ENCODE measurements at places on chromosomes 13 and 19. TPM values are rescaled to one million over a fixed set of nuclear protein-coding genes. Genes with fewer than 3 reads are reported as not detected.
A peak's percentile ranks its signal among the peaks of the same experiment; 100 is the strongest.

DNA sequence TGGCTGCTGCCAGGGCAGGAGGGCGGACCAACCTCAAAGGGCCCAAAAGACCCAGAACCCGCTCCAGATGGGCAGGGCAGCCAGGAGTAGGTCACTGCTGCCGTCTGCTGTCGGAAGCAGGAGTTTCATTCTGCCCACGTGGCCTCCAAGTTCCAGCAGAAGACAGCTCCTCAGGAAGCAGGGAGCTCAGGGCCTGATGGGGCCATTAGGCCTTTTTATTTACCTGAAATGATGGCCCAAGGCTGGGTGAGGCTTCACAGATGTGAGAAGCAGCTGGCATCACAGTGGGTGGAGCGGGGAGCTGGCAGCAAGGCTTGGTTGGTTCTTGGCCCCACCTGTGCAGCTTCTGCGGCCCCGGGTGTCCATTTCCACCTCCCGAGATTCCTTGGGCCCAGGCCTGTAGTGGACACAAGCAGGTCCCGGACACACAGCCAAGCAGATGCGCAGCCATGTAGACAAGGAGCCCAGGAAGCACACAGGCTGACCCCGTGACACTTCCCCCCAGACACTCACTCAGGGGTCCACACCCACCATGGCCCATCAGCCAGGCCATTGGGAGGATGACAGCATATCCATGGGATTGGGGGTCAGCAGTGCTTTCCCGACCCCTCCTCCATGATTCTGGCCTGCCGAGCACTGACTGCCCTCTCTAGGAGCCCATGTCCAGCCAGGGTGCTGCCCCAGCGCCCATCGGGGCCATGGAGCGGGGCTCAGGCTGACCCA is 26.4 kb downstream of the C13orf46 start:
- peaks cover 1% of the 10 kb centered on the region for H3K36me3 ChIP-seq
- H3K4me1 ChIP-seq = peaks cover 8% of the 10 kb centered on the region
- H3K27me3 ChIP-seq = no peaks in the 10 kb centered on the region
- no peak overlapping the region for H3K4me3 ChIP-seq
- peak; percentile 64 for DNase-seq

DNA sequence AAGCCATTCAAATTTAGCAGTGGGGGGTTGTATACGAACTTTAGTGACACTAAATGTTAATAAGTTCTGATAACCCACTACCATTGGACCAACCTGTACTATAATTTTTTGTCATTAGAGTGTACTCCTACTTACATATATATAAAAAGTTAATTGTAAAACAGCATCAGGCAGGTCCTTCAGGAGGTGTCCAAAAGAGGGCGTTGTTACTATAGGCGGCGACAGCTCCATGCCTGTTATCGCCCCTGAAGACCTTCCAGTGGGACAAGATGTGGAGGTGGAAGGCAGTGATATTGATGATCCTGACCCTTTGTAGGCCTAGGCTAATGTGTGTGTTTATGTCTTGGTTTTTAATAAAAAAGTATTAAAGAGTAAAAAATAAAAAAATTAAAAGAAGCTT is 27.5 kb downstream of the SPRYD7 start:
- no peak overlapping the region for H3K4me3 ChIP-seq
- DNase-seq = no peak
- no peaks in the 10 kb centered on the region for H3K27me3 ChIP-seq

GRCh38 chr19:27779954-27780353 is 1433.0 kb downstream of the UQCRFS1 start:
- no peak for DNase-seq
- H3K36me3 ChIP-seq = no peaks in the 10 kb centered on the region
- no peak overlapping the region for H3K27ac ChIP-seq
- no peaks in the 10 kb centered on the region for H3K27me3 ChIP-seq
- H3K4me3 ChIP-seq = no peak overlapping the region
- H3K4me1 ChIP-seq = no peaks in the 10 kb centered on the region

DNA sequence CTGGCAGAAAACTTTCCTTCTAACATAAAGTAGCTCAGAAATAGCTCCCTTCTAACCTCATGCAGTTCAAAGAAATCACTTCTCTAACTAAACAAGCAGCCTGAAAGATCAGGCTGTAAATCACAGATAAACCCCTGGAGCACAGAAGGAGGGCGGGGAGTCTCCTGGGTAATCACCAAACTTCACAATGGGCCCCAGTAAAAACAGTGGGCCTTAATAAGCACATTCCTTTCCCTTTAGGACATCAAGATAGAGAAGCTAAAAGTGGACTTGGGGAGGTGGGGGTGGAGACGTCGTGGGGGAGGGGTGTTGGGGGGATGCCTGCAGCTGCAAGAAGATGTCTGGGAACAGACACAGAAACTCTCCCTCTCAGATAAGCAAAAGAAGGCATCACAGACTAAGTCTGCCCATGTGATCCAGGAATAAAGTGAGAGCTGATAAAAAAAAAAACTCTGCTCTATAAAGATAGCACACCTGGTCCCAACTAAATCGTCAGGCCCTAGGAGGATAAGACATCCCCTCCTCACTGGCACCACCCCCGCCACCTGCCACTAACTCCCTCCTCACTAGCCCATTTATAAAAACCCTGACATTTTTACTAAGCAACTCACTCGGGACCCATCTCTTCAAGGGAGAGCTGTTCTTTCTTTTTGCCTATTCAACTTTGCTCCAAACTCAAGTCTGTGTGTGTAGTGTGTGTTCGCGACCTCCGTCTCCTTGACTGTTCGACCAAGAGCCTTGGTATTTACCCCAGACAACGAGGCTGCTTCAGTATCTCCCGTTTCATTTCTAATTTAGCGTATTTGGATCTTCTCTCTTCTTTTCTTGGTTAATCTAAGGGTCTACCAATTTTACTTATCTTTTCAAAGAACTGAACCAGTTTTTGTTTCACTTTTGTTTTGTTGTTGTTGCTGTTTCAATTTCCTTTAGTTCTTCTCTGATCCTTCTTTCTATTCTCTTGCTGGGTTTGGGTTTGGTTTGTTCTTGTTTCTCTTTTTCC is 31.7 kb downstream of the DNAJC15 start:
- H3K27ac ChIP-seq = peak overlapping the region; percentile 97
- H3K4me1 ChIP-seq = peaks cover 11% of the 10 kb centered on the region
- H3K27me3 ChIP-seq = no peaks in the 10 kb centered on the region
- H3K36me3 ChIP-seq = no peaks in the 10 kb centered on the region

GRCh38 chr13:28522871-28523270 is 27.9 kb upstream of the FLT1 start:
- DNase-seq = no peak
- no peak overlapping the region for H3K4me3 ChIP-seq
- H3K4me1 ChIP-seq = no peaks in the 10 kb centered on the region
- H3K36me3 ChIP-seq = no peaks in the 10 kb centered on the region

GRCh38 chr13:52001120-52001731 is 10.0 kb downstream of the ATP7B start:
- no peaks in the 10 kb centered on the region for H3K4me1 ChIP-seq
- H3K27ac ChIP-seq = no peak overlapping the region
- peaks cover 17% of the 10 kb centered on the region for H3K27me3 ChIP-seq
- peak; percentile 71 for DNase-seq

DNA sequence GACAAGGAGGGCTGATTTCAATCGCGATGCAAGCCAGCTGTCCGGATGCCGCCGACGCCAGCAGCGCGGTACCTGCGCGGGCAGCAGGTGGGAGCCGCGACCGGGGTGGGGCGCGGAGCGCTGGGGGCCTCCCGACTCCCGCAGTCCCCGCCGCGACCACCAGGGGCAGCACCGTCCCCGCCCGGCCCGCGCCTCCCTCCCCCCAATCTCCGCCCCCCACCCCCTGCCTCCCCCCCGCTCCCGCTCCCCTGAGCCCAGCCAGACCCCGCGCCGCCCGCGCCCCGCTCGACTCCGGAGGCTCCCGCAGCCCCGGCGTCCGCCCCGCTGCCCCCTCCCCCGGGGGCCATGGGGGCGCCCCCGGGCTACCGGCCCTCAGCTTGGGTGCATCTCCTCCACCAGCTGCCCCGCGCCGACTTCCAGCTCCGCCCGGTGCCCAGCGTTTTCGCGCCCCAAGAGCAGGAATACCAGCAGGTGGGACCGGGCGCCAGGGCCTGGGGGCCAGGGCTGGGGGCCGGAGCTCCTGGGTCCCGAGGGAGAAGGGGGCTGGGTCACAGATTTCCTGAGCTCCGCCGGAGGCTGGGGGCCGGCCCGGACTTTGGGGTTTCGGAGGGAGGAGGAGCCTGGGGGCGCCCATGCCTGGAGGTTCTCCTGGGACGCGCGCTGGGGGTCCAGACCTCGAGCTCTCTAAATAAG is at the start of gene TTYH1:
TTYH1 (plus strand) TSS at position 257 of the 693 bp plus-strand sequence; CDS start at position 346, 89 bp downstream.
- no peak within 1 kb of the TSS for H3K27ac ChIP-seq
- no peaks in the 10 kb centered on the region for H3K4me1 ChIP-seq
- H3K4me3 ChIP-seq = no peak within 1 kb of the TSS
- no peaks in the 10 kb centered on the region for H3K36me3 ChIP-seq

DNA sequence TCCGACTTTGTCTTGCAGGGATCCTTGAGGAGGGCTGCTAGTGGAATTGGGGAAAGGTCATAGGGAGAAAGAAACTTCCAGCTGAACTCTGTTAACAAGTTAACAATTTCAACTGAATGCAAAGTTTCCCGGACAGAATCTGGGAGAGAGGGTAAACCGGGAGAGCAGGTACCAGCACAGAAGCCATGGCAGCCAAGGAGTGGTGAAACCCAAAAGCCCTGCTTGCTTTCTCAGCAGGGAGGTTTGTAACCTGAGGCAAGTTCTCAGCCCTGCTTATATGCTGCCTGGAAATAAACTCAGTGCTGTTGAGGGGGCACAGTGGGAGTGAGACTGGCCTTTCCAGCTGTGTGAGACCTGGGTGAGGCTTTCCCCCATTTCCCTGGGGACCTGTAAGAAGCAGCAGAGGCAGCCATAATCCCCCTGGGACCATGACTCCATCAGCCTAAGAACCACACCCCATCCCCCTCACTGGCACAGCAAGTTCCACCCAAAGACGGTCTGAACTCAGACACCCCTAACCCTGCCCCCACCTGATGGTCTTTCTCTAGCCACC is 84.0 kb downstream of the SUCLA2 start:
- no peak overlapping the region for H3K4me3 ChIP-seq
- H3K27ac ChIP-seq = no peak overlapping the region
- no peak for DNase-seq
- H3K36me3 ChIP-seq = no peaks in the 10 kb centered on the region
- no peaks in the 10 kb centered on the region for H3K27me3 ChIP-seq

DNA sequence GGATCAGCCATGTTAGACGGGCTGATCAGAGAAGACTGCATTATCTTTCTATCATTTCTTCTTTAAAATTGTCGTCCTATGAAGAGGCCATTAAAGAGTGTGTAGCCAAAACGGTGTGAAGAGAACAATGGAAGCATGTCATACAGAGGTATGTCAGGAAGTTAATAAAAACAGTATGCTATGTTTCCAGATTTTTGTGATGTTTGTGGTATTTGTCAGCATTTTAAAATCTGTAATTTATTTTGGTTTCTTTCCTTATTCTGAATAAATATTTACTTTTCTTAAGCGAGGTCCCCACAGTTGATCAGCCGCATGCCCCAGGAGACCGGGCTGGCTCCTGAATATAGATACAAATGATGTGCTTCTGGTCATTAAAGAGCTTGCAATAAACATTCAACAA is 142.9 kb upstream of the SERP2 start:
- no peaks in the 10 kb centered on the region for H3K27me3 ChIP-seq
- peaks cover 7% of the 10 kb centered on the region for H3K4me1 ChIP-seq
- no peak overlapping the region for H3K27ac ChIP-seq
- no peaks in the 10 kb centered on the region for H3K36me3 ChIP-seq

DNA sequence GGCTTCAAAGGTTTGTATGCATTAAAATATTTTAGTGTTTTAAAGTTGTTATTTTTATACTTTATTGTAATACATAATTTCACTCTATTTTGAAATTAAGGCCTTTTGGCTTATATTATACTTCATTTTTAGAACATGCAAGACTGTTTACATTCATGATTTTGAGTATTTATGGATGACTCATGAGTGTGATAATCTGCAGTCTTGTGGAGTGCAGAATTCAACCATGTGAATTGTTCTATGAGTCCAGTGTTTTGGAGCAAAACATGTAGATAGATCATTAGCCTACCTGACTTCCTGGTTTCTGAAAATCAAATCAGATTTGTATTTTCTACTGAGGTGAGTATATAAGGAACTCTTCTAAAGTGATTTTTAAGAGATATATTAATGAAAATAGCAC is 241.8 kb downstream of the PCCA start:
- H3K4me3 ChIP-seq = no peak overlapping the region
- no peak overlapping the region for H3K27ac ChIP-seq
- no peaks in the 10 kb centered on the region for H3K36me3 ChIP-seq
- no peaks in the 10 kb centered on the region for H3K27me3 ChIP-seq
- H3K4me1 ChIP-seq = no peaks in the 10 kb centered on the region
- DNase-seq = peak; percentile 30

DNA sequence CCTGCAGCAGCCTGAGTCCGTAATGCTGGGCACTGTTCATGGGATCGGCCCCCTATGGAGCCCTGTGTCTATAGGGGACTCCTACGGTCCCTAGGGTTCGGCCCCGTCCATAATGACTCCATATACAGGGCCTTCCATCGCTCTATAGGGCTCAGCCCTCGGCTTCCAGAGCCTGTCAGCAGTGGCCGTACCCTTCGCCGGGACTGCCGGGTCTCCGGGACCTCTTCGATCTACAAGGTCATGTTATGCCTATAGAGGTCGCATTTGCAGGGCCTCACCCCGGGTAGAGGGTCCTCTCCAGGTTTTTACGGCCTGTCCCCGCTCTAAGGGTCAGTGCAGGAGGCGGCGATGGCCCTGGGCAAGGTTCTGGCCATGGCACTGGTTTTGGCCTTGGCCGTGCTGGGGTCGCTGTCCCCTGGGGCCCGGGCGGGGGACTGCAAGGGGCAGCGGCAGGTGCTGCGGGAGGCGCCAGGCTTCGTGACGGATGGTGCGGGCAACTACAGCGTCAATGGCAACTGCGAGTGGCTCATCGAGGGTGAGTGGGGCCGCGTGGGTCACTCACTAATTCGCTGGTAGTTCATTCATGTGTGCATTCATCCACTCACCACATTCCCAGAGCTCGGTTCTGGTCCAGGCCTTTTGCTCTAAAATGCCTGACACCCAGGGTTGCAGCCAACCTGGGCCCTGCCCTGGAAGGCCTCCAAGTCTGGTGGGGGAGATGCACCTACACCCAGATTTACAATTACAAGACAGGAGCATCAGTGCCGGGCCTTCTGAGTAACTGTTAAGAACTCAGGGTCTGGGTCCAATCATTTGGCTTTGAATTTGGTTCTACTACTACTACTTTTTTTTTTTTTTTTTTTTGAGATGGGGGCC is 699 bp downstream of the MEGF8 start:
- peak overlapping the region; percentile 36 for H3K27ac ChIP-seq
- H3K4me3 ChIP-seq = peak overlapping the region; percentile 54
- H3K36me3 ChIP-seq = no peaks in the 10 kb centered on the region
- no peak for DNase-seq

- H3K4me3 ChIP-seq = peak within 1 kb of the TSS; percentile 82
- no peaks in the 10 kb centered on the region for H3K27me3 ChIP-seq
- H3K4me1 ChIP-seq = peaks cover 6% of the 10 kb centered on the region
- peaks cover 7% of the 10 kb centered on the region for H3K36me3 ChIP-seq
- H3K27ac ChIP-seq = peak within 1 kb of the TSS; percentile 70
These were observed at the start of gene ZNF324B for GRCh38 chr19:58451358-58452101. ZNF324B (plus strand) TSS chr19:58451622; CDS start chr19:58453702, 2,080 bp downstream.

Gene PTBP1
- polyA plus RNA-seq = 74.6 TPM

Gene NACC1
- polyA plus RNA-seq = 64.7 TPM

Gene CGB7
- polyA plus RNA-seq = 0.07 TPM

Gene SHD
- polyA plus RNA-seq = not detected
